ENCODE measurements at places on chromosomes 2 and 18. TPM values are rescaled to one million over a fixed set of nuclear protein-coding genes. Genes with fewer than 3 reads are reported as not detected.

GRCh38 chr2:7031547-7032245 lies 114.5 kb downstream of the RNF144A start:
- DNase-seq = peak; percentile 17

DNA sequence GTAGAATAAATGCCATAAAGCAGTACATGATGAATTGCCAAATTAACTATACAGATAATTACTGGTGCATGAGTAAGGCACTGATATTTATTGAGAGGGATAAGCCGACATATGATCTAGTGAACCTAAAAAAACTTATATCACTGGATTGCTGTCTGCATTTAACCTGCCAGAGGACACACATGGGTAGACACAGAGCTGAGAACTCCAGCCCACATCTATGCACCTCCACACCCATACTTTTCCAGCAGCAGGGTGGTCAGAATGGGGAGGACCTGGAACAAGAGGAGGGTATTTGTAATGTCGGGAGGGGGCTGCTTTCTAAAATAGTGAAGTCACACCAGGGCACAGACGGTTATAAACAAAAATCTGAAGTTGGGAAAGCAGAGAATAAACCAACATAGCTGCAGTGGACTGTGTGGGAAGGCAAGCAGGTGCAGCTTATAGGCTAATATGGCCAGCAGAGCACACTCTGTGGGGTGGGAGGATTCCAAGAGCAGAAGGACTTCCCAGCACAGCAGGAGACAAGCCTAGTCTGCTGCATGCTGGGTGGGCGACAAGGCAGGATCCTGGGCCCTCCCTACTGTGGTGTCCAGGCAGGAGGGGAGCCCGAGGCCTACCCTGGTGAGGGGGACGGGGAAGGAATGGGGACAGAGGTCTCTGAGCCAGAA lies 17.2 kb downstream of the ST3GAL5 start:
- no peak for DNase-seq

GRCh38 chr18:32714571-32715148 lies 58.2 kb downstream of the KLHL14 start:
- peak; percentile 28 for DNase-seq

Gene C2orf80
- not detected for total RNA-seq

GRCh38 chr2:56674084-56674483 lies 490.3 kb downstream of the CCDC85A start:
- no peak for DNase-seq

GRCh38 chr2:95700519-95700918 lies 108.7 kb downstream of the TRIM43 start:
- no peak for DNase-seq

DNA sequence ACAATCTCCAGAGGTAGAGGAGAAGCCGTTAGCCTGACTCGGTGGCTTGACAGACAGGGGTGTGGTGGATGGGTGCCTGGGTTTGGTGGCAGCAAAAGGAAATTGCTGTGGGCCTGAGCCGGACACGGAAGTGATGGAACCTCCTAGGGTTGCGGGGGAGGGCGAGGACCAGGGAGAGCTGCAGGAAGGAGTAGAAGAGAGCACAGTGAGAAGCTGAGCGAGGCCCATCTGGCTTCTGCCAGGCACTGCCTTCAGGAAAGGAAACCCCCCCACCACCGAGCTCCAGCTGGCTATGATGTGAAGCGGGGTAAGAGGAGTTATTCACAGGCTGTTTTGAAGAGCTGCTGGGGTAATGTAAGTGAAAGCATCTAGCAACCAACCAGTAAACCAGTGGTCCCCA lies 134.6 kb downstream of the TSN start:
- DNase-seq = no peak

GRCh38 chr2:3986530-3987258 lies 283.3 kb downstream of the DCDC2C start:
- no peak for DNase-seq

Data from activated CD4-positive, alpha-beta T cell treated with anti-CD3 and anti-CD28 coated beads, Interleukin-2, amount 10 ng/mL, durations not matched to agents 7 days and 5 days (primary cell).